ENCODE measurements at places on chromosomes 7 and 10.
A peak's percentile ranks its signal among the peaks of the same experiment; 100 is the strongest.

DNA sequence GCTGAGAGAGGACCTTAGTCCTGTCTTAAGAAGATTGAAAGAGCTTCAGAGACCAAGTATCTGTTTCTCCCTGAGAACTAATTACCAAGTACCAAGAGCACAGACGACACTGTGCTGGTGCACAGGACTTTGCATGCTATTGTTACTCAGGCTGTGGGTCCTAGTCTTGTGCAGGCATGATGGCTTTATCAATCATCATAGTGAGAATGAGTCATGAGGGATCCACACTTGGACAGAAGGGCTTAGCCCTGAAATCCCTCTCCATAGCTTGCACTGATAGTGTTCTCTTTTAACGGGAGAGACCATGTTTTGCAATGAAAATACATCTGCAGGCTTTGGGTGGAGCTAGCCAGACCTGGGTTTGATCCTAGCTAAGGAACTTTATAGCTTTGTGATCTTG lies 93.3 kb downstream of the SORCS3 start:
- DNase-seq, result no peak

GRCh38 chr7:159119026-159119741 lies 25.5 kb downstream of the VIPR2 start:
- DNase-seq, result no peak

- DNase-seq, result no peak
Observed at GRCh38 chr10:65898055-65898454, 1027.8 kb upstream of the LRRTM3 start.

DNA sequence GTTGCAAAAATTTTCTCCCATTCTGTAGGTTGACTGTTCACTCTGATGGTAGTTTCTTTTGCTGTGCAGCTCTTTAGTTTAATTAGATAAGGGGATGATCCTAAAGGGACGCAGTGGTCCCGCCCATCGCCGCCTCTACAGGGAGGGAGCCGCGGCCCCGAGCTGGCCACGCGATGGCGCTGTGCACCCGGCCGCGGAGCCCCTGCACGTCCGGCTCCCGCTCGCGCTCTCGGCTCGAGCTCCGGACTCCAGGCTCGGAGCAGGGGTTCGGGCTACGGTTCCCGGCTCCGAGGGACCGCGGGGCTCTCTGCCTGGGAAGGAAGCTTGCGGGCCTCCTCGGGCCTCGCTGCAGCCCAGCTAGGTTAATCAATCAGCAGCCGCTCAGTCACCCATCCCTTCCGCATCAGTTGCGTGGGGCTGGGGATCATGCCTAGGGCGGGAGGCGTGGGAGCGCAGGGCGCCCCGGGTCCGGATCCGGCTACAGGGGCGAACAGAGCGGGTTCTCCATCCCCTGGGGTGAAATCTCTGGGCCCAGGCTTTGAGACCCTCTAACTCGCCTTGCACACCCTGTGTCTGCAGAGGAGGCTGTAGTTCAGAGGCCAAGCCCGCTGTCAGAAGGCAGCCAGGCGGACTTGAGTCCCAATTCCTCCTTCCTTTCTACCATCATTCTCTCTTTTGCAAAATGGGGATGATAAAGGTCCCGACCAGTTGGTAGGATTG lies 97.9 kb downstream of the WDR11 start:
- DNase-seq, result peak; percentile 70

DNA sequence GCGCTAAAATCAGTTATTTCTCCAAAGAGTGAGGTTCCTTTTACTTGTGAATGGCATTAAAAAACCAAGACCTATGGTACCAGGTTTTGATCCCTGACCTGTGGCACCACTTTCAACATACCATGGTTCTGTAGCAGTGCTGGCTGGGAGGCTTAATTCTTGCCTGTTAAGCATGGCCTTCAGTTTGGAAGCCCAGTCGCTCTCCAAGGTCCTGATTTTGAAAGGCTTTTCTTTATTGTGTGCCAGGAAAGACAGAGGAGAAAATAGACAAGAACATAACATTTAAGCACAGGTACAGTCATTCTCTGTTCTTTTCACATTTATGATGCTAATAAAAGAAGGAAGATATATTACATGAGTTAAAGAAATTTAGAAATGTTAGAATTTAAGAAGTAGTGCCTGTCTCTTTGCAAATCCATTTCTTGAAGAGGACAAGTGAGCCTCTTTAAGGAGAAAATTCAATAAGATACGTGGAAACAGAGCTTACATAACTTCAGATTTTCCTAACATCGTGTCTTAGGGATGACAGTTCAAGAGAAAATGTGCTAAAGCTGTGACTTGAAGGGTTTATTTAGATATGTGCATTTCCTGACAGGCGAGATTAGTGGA lies 357.6 kb downstream of the DPP6 start:
- peak; percentile 5 for DNase-seq

DNA sequence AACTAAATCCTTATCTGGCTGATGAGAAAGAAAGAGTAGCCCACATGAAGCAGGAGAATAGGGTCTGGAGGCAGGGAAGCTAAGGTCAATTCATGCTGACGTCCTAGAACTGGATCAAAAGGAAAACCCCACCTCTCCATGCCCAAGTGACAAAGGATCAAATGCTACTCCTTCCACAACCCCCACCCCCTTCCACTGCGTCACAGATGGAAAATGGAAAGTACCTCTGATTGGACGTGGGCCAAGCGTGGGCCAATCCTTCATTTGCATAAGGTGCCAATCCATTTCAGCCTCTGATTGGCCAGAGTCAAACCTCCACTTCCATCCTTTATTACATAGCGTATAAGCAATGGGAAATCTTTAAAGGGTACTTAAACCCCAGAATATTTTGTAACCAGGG lies 431.3 kb upstream of the ETV1 start:
- no peak for DNase-seq

DNA sequence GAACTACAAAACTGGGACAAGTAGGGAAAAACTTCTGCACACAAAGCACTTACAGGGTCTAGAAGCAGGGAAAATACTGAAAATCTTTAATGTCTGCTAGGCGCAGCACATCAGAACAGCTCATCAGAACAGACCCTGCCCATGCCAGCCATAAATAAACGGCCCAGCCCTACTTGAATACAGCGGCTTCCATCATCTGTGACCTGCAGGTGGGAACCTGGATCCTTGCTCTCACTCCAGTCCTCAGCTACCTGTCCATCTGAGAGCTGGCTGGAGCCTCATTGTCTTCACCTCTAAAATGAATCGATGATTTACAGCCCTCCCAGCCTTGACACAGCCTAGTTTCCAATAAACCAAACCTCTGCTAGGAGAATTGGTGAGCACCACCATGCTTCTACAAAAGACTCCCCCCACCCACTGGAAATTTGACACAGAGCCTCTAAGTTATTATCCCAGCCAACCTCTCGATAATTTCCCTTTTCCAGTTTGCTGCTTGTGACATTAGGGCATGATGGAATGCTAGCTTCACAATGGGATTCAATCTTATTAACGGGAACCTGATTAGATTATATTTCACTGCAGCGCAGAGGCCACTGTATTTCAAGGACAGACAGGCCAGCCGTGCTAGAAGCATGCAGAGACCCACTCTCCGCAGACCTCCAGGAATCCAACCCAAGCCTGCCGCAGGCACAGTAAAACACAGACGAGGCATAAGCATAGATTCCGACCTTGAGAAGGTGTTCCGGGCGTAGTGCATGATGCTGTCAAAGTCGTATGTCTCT lies 61.6 kb upstream of the OPALIN start:
- DNase-seq, result no peak

DNA sequence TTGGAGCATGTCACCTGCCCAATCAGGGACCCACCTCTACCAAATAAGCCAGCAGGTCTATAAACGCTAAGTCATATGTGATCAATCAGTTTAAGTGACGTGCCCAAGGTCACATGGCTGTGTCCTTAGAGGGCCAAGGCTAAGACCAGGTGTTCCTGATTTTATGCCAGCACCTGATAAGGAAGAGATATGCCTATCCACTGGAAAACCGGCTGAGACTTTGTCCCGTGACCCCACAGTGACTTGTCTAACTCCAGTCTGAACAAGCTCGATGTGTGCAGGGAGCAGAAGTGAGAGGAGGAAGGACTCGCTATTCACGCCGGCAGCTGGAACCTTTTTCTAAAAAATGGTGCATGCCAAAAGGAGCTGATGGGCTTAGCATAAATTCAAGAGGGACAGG lies 57.0 kb downstream of the PRKAG2 start:
- no peak for DNase-seq

DNA sequence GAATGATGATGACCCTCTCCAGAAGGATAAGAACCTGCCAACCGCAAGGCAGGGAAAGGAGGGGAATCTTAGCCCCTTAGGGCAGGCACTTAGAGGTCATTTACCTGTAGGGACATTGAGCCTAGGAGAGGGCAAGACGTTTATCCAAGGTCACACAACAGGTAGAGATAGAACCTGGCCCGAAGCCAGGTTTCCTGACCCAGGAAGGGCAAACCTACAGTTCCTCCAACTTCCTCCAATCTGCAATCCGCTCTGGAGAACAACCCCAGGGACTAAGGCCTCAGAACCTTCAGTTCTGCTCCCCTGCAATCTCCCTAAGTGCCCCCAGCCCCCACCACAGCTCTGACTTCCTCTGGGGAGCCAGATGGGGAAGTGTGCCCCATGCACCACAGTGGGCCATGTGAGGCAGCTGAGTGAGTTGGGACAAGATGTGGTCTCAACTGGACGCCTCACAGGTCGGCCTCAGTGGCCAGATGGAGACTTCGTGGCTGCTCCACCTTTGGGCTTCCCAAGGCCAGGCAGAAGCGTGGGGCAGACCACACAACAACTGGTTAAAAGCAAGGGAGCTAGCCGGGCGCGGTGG lies 1.4 kb upstream of the PSAP start:
- DNase-seq, result no peak

DNA sequence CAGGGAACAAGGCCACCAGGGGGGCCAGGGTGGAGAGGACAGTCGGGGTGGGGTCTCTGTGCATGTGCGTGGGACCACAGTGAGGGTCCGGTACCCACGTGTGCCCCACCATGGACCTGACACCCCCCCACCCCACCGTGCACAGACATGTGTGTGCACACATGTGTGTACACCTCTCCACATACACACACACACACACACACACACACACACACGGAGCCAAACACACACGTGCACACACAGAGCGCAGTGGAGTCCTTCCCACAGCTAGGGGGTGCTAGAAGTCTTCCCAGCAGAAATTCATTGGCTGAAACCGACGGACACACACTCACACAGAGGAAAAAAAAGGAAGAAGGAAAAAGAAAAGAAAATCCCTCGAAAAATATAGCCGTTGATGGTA lies 42.8 kb upstream of the GNA12 start:
- DNase-seq, result peak; percentile 67

DNA sequence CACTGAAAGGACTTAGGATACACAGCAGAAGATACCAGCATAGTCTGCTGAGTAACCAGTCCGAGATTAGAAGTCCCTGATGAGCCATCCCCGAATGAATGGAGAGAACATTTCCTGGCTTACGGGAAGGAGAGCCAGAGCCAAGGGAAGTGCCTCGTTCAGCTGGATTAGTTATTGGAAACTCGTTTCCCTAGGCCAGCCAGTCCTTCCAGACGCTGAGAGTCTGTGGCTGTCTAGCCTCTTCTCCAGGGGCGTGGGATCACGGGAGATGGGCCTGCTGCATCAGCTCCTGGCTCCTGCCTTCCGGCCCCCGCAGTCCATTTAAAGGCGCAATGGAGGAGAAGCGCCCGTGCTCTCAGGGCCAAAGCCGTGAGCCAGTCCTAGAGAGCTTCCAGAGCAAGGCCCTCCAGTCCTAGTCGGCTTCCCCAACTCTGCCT lies 712.8 kb downstream of the PARD3 start:
- no peak for DNase-seq

- no peak for DNase-seq
Observed at GRCh38 chr7:101235522-101235921, 2.1 kb downstream of the CLDN15 start.

DNA sequence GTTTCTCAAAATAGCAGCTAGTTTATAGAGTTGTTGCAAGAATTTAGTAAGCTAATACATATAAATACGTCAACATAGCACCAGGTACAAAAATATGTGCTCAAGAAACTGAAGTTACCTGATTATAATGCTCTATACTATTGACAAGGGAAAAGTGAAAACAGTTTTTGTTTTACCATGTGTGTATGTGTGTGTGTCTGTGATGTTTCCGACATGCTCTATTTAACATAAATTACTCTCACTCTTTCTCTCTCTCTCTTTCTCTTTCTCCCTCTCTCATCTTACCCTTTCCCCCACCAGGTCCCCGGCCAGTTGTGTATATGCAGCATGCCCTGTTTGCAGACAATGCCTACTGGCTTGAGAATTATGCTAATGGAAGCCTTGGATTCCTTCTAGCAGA lies 4.3 kb downstream of the LIPN start:
- no peak for DNase-seq

- no peak for DNase-seq
Observed at GRCh38 chr7:106545275-106545674, 115.7 kb downstream of the CCDC71L start.

GRCh38 chr10:14384116-14384730 lies 53.5 kb upstream of the FRMD4A start:
- no peak for DNase-seq

GRCh38 chr7:8134089-8134733 lies 127.8 kb downstream of the ICA1 start:
- no peak for DNase-seq

- no peak for DNase-seq
Observed at GRCh38 chr7:129264534-129264933, 39.7 kb downstream of the AHCYL2 start.

DNA sequence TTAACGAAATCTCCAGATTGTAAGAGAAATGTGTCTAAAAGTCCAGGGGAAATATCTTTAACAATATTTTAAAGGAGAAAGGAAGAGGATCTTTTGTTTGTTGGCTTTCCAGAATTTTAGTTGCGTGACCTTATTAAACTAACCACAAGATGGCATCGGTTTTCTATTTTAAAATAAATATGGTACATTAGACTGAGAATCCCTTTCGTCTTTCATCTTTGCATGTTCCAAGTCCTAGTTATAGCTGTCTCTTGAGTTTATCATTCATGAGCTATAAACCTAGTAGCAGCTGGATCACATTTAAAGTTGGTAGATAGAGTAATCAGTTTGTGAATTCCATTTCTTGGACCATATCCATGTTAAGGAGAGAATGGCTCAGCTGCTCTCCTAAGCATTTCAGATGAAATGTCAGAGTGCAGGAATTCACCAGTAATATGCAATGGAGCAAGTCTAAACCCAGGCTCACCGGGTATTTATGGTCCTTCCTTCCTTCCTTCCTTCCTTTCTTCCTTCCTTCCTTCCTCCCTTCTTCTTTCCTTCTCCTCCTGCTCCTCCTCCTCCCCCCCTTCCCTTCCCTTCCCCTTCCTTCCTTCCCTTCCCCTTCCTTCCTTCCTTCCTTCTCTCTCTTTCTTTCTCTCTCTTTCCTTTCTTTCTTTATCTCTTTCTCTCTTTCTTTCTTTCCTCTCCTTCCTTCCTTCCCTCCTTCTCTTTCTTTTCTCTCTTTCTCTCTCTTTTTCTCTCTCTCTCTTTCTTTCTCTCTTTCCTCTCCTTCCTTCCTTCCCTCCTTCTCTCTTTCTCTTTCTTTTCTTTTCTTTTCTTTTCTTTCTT lies 57.8 kb upstream of the RAB18 start:
- peak; percentile 16 for DNase-seq
